ENCODE measurements at places on chromosomes 5 and 9.

DNA sequence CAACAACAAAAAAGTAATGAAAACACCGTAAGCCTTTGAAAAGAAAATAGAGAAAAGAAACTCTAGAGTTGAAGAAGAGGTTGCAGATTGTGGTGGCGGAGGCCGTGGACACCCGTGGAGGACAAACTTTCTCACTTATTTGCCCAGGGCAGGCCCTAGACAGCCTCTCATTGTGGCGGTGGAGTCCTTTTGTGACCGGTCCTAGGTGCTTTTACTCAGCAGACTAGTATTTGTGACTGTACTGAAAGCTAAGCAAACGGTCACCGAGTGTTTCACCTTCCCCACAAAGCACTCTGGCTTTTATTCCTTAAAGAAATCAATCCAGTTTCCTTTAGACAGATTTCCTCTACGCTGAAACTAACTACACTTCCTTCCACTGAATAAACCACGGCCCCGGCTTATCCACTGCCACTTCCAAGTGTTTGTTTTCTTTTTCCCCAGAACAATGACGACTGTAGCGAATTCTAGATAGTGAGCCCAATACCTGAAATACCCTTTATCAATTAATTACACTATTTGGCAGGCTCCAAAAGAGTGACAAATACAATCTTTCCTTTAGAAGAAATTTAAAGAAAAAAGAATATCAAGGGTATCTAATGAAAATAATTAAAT, 210.2 kb upstream of the TARS1 start:
- no peak overlapping the region for H3K27ac ChIP-seq
- H3K27me3 ChIP-seq: no peaks in the 10 kb centered on the region
- no peak for DNase-seq
- no peaks in the 10 kb centered on the region for H3K36me3 ChIP-seq
- H3K4me3 ChIP-seq: no peak overlapping the region
- H3K4me1 ChIP-seq: peaks cover under 1% of the 10 kb centered on the region

- no peak overlapping the region for H3K4me3 ChIP-seq
- peaks cover 27% of the 10 kb centered on the region for H3K36me3 ChIP-seq
- no peak for DNase-seq
- no peaks in the 10 kb centered on the region for H3K27me3 ChIP-seq
- no peaks in the 10 kb centered on the region for H3K4me1 ChIP-seq
Measured at GRCh38 chr5:40464511-40464910, 215.2 kb upstream of the PTGER4 start.

- DNase-seq: peak; percentile 58
- H3K27ac ChIP-seq: peak within 1 kb of the TSS; percentile 47
- H3K36me3 ChIP-seq: no peaks in the 10 kb centered on the region
- H3K27me3 ChIP-seq: peaks cover 67% of the 10 kb centered on the region
Measured at GRCh38 chr9:95516734-95517558, at the start of gene PTCH1. TSS of gene PTCH1 (minus strand) at chr9:95516971.

DNA sequence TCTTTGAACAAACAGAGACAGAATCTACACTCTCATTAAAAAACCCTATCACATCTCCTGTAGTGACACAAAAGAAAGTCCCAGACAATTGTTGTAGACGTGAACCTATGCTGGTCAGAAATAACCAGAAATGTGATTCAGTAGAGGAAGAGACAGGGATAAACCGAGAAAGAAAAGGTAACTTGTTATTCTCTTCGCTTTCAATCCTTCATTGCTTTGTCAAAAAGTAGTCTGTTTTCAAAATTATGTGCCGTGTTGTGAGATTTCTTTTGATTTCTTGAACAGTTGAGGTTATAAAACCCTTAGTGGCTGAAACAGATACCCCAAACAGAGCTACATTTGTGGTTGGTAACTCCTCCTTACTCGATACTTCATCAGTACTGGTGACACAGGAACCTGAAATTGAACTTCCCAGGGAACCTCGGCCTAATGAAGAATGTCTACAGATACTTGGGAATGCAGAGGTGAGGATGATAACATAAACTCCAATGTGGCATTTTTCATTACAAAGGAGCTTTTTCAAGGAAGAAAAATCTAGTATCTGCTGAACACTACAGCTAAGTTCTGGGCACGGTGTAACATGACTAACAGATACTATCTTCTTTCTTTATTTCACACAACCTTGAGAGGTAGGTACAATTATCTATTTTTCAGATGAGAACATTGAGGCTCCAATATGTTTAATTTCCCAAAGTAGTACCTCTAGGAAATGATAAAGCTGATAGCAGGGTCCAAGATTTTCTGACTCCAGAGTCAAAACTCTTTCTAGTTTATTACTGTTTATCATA, 14.3 kb downstream of the HMGCR start:
- H3K4me1 ChIP-seq: peaks cover 28% of the 10 kb centered on the region
- DNase-seq: no peak
- H3K27ac ChIP-seq: peak overlapping the region; percentile 80
- peaks cover 63% of the 10 kb centered on the region for H3K36me3 ChIP-seq
- no peaks in the 10 kb centered on the region for H3K27me3 ChIP-seq

GRCh38 chr9:114037961-114038723, 40.0 kb downstream of the AMBP start:
- no peaks in the 10 kb centered on the region for H3K4me1 ChIP-seq
- no peak overlapping the region for H3K27ac ChIP-seq
- DNase-seq: peak; percentile 34
- H3K27me3 ChIP-seq: no peaks in the 10 kb centered on the region
- no peaks in the 10 kb centered on the region for H3K36me3 ChIP-seq

DNA sequence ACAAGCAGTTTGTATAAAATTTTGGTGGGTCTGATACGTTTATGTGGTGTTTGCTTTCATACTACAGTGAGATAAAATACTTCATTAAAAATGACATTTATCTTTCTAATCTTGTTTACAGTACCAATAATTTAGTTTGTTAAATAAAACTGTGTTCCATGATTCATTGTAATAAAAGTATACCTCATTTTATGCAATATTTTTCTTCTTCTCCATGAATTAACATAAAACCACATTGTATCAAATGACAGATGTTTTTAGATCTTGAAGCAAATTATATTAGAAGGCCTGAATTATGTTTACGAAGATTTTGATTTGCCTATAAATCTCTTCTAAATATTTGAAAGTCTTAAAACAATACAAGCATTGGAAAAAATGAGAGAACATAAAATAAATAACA, 1443.0 kb upstream of the CDH6 start:
- DNase-seq: no peak
- H3K36me3 ChIP-seq: no peaks in the 10 kb centered on the region
- H3K4me3 ChIP-seq: no peak overlapping the region
- no peaks in the 10 kb centered on the region for H3K27me3 ChIP-seq
- no peaks in the 10 kb centered on the region for H3K4me1 ChIP-seq
- no peak overlapping the region for H3K27ac ChIP-seq

GRCh38 chr9:21985964-21986667, 8.1 kb downstream of the CDKN2A start:
- H3K4me1 ChIP-seq: peaks cover 18% of the 10 kb centered on the region
- no peak for DNase-seq
- peaks cover 26% of the 10 kb centered on the region for H3K36me3 ChIP-seq
- H3K27me3 ChIP-seq: peaks cover 74% of the 10 kb centered on the region

- H3K27ac ChIP-seq: no peak overlapping the region
- no peaks in the 10 kb centered on the region for H3K36me3 ChIP-seq
- H3K4me3 ChIP-seq: no peak overlapping the region
- peaks cover 37% of the 10 kb centered on the region for H3K27me3 ChIP-seq
- DNase-seq: no peak
Measured at GRCh38 chr9:131817627-131818026, 77.8 kb upstream of the RAPGEF1 start.

DNA sequence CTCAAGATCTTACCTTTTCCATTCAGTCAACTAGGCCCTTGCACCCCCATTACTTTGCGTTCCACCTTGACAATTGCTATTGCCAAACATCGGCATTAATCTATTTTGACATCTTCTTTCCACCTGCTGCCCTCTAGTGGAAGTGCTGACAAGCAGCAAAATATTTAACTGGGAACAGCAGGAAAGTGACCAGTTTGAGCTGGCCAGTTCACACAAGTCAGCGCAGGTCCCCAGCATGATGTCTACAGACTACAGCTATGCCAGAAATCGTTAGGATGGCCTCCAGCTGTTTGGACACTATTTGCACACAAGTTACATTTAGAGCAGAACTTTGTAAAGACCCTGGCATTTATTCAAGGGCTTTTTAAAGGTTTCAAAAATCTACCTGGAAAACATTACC, 160.1 kb downstream of the GHR start:
- H3K27me3 ChIP-seq: peaks cover 23% of the 10 kb centered on the region
- no peak overlapping the region for H3K27ac ChIP-seq

DNA sequence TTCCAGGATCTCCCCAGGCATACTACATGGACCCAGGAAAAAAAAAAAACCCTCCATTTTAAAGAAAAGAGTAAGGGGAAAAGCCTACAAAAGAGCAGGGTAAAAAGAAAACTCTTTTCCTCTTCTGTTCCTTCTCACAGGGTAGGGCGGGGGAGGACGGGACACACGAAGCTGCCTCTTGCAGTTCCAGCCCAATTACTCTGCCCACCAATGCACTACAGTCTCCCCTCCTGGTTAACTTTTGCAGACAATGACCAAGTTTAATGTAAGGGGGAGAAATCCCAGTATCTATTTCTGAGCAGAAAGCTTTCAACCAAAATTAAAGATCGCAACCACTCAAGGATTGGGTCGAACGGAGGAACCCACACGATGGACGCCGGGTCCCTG, 1.3 kb downstream of the BRD3 start:
- no peak for DNase-seq
- peaks cover 28% of the 10 kb centered on the region for H3K27me3 ChIP-seq
- peaks cover 23% of the 10 kb centered on the region for H3K4me1 ChIP-seq
- peak overlapping the region; percentile 77 for H3K4me3 ChIP-seq

GRCh38 chr9:81631218-81631745, 58.1 kb downstream of the TLE1 start:
- H3K36me3 ChIP-seq: no peaks in the 10 kb centered on the region
- H3K4me1 ChIP-seq: no peaks in the 10 kb centered on the region
- no peak overlapping the region for H3K4me3 ChIP-seq
- no peaks in the 10 kb centered on the region for H3K27me3 ChIP-seq
- H3K27ac ChIP-seq: no peak overlapping the region

DNA sequence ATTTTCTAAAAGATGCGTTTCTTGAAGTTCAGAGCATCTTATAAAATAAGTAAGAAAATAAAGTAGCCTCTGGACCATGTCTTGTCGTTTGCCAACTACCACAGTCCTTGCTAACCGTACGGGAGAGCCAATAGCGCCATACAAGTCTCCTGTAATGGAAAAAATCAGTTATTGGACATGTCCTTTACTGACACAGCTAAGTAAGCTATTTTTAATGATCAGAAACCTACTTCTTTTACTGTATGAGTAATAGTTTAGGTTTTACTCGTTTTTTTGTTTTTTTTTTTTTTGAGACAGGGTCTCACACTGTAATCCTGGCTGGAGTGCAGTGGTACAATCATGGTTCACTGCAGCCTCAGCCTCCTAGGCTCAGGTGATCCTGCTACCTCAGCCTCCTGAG, 37.7 kb upstream of the RAPGEF6 start:
- DNase-seq: no peak
- no peaks in the 10 kb centered on the region for H3K27me3 ChIP-seq
- H3K27ac ChIP-seq: no peak overlapping the region
- no peak overlapping the region for H3K4me3 ChIP-seq
- peaks cover 39% of the 10 kb centered on the region for H3K4me1 ChIP-seq

GRCh38 chr5:149824120-149824519, 94.0 kb downstream of the PPARGC1B start:
- H3K4me1 ChIP-seq: peaks cover 2% of the 10 kb centered on the region
- no peaks in the 10 kb centered on the region for H3K27me3 ChIP-seq
- no peak for DNase-seq
- H3K4me3 ChIP-seq: no peak overlapping the region

- no peak overlapping the region for H3K4me3 ChIP-seq
- no peaks in the 10 kb centered on the region for H3K27me3 ChIP-seq
- H3K4me1 ChIP-seq: no peaks in the 10 kb centered on the region
- DNase-seq: no peak
- H3K36me3 ChIP-seq: no peaks in the 10 kb centered on the region
Measured at GRCh38 chr5:174176511-174176910, 131.0 kb downstream of the NSG2 start.

DNA sequence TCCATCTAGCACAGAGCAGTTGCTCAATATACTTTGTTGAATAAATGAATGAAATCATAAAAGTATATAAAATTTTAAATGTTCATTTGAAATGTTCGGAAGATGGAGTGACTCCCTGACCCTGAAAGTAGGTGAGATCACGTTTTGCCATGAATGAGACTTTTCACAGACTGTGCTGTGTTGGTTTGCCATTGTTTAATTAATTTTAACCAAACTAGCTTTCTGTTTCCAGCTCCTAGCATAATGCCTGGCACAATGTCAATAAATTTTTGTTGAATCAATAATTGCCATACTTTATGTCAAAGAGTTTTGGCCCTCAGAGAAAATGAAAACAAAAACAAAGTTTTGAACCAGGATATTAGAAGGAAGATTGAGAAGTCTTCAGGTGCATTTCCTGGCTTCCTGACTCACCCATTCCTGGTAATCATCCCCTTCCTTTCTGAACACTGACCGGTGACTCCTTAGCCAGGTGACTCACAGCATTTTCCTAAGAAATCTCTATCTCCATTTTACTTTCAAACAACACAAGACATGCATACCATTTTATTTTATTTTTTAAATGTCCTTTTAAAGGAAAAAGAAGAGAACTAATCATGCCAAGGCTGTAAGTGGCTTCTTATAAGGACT, 15.1 kb downstream of the SLC28A3 start:
- H3K4me1 ChIP-seq: no peaks in the 10 kb centered on the region
- no peak for DNase-seq
- H3K27ac ChIP-seq: no peak overlapping the region
- no peak overlapping the region for H3K4me3 ChIP-seq

- peaks cover 12% of the 10 kb centered on the region for H3K4me1 ChIP-seq
- DNase-seq: peak; percentile 43
Measured at GRCh38 chr9:132780230-132781007, 97.7 kb downstream of the AK8 start.

DNA sequence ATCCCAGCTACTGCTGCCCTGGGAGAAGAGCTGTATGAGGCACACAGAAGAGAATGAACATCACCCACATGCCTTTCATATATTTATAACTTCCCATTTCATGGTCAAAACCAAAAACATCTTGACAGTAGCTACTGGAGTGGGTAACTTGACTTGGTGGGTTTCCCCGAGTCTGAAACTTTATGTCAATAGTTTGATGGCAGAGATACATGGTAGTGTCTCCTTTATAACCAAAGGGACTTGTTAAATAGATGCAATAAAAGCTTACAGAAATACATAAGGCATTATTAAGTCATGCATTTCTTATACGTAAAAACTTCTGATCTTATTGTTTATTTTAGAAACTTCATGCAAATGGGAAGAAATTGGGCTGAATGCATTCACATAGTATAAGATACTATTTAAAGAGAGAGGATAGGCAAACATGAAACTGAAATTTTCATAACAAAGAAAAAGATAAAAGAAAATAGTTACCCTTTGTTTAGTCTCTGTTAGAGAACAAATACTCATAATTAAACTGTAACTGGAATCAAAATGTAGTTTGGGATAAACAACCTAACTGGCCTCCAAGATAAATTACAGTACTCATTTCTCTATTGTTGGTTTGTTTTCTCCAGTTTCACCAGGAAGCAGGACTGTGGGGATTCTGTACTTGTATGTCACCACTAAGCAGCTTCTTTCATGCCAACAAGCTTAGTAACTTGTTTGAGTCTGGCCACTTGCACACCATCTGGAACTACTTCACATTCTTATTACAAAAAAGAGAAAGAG, 459.3 kb upstream of the MEF2C start:
- no peaks in the 10 kb centered on the region for H3K36me3 ChIP-seq
- no peak overlapping the region for H3K27ac ChIP-seq
- H3K27me3 ChIP-seq: no peaks in the 10 kb centered on the region
- no peak overlapping the region for H3K4me3 ChIP-seq

GRCh38 chr5:118776755-118777154, 211.6 kb downstream of the DTWD2 start:
- H3K4me1 ChIP-seq: no peaks in the 10 kb centered on the region
- H3K27ac ChIP-seq: no peak overlapping the region
- H3K27me3 ChIP-seq: no peaks in the 10 kb centered on the region

GRCh38 chr9:76610011-76610352, 151.0 kb downstream of the GCNT1 start:
- H3K27ac ChIP-seq: no peak overlapping the region
- H3K27me3 ChIP-seq: peaks cover 8% of the 10 kb centered on the region
- no peak overlapping the region for H3K4me3 ChIP-seq

Measured in activated CD8-positive, alpha-beta memory T cell treated with anti-CD3 and anti-CD28 coated beads, Interleukin-2, amount 10 ng/mL, durations not matched to agents 7 days and 5 days (primary cell).